ENCODE measurements at places on chromosomes 11 and 22.

- DNase-seq: no peak
Measured at GRCh38 chr11:65863889-65864705, 3.9 kb downstream of the MUS81 start.

- DNase-seq: no peak
Measured at GRCh38 chr11:83649528-83649855, 363.3 kb upstream of the CCDC90B start.

GRCh38 chr22:48456449-48456848, 1371.2 kb downstream of the BRD1 start:
- no peak for DNase-seq

DNA sequence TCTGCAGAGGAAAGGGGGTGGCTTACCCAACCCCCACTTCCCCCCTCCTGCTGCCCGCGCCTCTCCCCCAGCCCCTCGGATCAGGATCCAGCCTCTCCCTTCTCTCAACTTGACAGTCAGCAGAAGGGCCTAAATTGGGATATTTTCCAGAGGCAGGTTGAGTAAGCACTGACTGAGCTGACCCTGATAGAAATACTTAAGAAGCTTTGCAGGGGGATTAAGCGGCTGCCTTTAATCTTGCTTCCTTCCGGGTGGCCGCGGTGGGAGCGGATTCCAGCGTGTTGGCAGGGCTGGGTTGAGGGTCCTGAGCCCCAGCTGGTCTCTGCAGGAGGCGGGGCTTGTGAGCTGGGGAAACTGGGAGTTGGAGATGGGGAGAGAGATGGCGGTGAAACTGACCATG, 445.2 kb downstream of the NTM start:
- no peak for DNase-seq

DNA sequence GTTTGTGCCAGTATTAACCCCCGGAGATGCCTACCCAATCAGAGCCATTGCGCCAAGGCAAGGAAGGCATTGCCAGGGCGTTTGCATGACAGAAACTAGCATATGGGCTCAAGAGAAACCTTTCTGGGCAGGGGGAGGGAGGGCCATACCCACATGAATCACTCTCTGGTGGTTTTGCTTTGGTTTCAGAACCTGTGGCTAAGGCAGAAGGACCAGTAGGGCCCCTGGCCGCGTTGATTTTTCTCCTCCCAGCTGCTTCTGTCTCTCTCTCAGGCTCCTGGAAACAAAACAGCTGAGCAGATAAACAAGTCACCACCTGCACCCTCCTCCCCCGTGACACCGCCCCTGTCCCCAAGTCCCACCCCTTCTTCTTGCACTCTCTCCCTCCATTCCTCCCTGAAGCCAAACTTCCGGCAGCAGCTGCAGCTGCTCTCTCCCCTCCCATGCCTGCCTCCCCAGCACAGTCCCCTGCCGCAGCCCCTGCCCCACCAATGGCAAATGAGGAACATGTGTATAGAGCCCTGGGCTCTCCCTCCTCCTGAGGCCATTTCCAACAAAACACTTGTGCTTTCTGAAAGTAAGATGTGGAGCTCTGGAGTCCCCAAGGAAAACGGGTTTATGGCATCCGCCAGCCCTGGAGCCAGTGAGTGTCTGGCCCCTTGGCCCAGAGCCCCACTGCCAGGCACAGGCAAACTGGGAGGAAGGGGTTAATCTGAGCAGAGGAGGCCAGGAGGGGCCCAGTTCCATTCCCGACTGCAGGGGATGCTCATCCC, 39.0 kb upstream of the ADA2 start:
- DNase-seq: no peak

DNA sequence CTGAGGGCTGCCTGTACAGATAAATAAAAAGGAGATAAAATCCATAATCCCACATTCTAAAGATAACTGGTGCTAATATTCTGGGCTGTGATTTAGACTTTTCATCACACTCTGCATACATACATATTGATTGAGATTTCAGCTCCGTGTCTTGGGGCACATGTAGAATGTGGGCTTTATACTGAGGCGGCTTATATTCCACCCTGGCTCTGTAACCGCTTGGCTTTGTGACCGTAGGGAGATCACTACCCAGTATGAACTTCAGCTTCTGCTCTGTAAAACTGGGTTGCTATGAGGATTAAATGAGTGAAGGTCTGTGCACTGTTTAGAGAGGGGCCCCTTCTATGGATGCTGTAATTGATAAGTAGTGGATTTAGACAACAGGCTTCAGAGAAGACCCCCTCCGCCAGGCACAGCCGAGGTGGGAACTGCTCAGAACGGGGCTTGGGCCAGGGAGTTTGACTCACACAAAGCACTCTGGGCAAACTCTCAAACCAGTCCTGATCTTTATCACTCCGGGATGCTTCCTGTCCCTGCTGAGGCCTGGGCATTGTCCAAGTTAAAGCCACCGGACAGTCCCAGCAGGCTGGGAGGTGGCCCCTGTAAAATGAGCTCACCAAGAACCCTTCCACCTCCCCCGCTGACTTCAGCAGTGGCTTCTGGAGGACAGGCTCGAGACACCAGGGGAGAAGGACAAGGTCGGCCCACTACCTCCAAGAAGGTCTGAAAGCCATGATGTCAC, 17.2 kb downstream of the KIAA1671 start:
- DNase-seq: no peak

GRCh38 chr22:29788339-29789279, 21.4 kb downstream of the UQCR10 start:
- no peak for DNase-seq

- DNase-seq: no peak
Measured at GRCh38 chr11:102850973-102851745, 7.8 kb upstream of the MMP3 start.

- no peak for DNase-seq
Measured at GRCh38 chr11:59189986-59190385, 18.1 kb downstream of the DTX4 start.

DNA sequence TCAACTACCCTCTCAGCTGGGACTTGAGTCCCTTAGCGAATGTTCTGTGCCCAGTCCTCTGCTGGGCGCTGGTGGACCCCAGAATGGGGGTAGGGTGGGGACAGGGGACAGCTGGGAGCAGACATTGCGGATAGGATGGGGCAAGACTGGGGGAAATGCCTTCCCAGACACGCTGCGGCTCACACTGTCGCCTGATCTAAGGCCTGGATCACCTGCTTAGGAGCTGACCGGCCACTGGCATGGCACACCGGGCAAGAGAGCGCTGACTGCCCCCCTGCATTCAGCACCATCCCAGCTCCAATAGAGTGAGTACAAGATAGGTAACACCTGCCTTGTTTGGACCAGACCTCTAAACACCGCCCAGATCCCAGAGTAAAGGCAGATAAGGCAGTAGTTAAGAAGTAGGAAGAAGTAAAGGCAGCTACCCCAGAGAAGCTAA, 1.4 kb downstream of the ARVCF start:
- DNase-seq: no peak

DNA sequence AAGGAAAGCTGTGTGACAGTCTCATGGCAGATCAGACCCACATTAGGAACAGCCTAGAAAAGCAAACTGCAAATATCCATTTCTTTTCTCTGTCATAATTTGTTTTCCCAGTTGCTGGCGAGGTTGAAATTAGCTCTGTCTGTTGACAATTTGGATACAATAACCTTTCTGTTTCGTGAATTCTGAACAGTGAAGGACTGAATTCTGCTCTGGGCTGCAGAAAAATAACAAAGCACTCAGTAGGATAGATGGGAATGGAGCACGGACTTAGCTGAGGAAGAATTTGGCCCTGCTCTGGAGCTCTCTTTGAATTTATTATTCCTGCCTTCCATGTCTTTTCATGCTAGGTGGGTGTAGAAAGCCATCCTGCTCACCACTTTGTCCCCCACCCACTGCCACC, 140.3 kb downstream of the RRAS2 start:
- no peak for DNase-seq

GRCh38 chr11:2721210-2721916, 21.6 kb upstream of the KCNQ1OT1 start:
- no peak for DNase-seq

GRCh38 chr11:77079666-77080065, 12.9 kb downstream of the CAPN5 start:
- DNase-seq: no peak

GRCh38 chr11:42329929-42330565, 870.6 kb upstream of the LRRC4C start:
- DNase-seq: no peak

GRCh38 chr11:86164106-86164505, 80.4 kb upstream of the EED start:
- no peak for DNase-seq

- DNase-seq: no peak
Measured at GRCh38 chr11:15884777-15885540, 471.4 kb downstream of the SOX6 start.

Data from omental fat pad (tissue), 4 donors.